ENCODE measurements at places on chromosomes 12 and 14.

GRCh38 chr12:5051913-5052312, 8.2 kb downstream of the KCNA5 start:
- no peak for DNase-seq

DNA sequence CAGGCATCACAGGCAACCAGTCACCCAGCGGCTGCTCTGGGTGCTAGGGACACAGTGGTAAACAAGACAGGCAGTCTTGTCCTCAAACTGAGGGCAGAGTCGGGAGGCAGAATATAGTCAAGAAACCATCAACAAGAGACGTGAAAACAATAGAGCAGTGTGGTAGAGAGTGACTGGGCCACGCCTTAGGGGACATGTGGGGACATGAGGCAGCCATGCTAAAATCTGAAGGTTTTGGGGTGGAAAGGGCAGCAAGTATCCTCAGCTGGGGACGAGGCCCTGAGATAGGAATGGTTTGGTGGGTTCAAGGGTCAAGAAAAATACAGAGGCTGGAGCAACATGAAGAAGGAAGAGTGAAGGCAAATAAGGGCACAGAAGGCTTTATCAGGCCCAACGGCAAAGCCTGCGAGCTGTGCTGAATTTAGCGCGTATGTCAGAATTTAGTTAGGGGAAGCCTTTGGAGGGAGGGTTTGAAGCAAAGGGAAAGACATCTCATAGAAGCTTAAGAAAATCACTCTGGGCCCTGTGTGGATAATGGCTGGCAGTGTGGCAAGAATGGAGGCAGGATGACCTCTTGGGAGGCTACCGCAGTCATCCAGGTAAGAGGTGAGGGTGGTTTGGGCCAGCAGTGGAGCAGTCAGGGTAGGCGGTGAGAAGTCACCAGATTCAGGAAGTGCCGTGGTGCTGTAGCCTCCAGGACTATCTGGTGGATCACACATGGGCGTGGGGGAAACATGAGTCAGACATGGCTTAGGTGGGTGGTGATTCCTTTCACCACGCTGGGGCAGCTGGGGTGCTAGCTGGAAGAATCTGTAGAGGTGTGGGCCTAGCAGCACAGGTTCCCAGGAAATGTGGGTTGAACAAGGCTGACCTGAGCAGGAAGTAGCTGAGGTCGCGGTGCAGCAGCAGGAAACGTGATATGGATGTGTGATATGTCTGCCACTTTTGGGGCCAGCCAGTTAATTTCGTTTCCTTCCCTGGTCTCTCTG, 3.0 kb downstream of the EVL start:
- DNase-seq, result no peak

DNA sequence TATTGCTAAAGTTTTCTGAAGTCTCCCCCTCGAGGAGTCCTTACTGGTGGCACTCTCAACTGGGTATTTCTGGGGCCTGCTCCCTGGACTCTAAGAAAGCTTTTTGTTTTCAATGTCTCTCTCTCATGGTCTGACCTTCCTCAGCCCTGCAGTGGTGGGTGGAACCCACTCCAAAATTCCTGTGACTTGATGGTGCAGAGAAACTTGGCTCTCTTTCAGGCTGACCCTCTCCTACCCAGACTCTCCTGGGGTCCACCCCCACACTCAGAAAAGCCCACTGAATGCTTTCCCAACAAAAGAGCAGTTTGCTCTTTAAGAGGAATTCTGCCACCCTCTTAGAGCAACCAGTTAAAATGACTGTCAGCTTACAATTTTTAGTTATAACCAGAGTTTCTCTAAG, 967 bp upstream of the PTCSC3 start:
- DNase-seq, result no peak

GRCh38 chr14:73289729-73290128, 52.4 kb downstream of the PAPLN start:
- no peak for DNase-seq

DNA sequence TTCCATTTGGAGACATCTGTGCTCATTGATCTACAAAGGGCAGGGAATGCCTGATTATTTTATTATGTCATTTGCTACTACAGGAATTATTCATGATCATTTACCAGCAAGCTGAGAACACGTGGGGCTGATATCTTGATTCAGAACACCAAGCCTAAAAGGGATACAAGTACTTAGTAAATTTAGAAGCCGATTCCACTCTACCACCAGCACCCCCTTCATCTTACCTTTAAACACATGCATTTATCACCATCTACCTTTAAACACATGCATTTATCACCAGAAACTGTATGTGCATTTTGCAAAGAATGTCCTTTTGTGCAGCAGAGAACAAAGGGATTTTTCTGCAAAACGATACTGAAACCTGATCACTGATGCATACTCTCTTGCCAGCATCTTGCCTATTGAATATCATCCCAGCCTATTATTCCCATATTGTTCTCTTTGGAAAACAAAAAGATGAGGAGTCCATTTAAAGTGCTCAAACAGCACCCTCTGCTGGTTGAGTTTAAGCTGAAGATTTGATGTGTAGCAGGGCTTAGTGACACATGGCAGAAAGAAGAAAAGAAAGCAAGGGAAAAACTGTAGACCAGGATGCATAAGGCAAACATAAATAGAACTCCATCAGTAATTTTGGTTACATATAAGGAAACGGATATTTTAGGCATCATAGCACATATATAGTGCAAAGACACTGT, 132.6 kb upstream of the PLEKHG7 start:
- peak; percentile 67 for DNase-seq

DNA sequence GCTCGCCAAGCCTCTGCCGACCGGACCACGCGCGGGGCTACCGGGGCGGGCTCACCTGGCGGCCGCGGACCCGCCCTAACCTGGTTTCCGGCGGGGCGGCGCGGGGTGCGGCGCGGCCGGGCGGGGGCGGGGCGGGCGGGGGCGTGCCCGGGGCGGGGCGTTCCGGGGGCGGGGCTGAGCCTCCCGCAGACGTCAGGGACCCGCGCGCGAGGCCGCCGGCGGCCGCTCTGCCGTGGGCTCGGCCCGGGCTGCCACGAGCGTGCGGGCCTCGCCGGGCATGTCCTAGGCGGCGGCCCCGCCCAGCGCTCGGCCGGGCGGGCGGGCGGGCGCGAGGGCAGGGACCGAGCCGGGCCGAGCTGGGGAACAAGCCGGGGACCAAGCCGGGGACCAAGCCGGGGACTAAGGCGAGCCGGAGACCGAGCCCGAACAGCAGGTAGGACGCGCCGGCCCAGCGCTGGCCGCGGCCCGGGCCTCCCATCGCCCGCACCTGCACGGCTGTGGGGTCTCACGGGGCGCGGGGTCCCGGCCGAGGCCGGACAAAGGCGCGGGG, at the start of gene CEP170B:
Gene CEP170B (plus strand): TSS at position 188 of the 550 bp plus-strand sequence. CDS start 3,183 bp downstream, outside the sequence.
- peak; percentile 97 for DNase-seq

- DNase-seq, result no peak
These were observed 254.3 kb downstream of the MSRB3 start for GRCh38 chr12:65532764-65533163.

DNA sequence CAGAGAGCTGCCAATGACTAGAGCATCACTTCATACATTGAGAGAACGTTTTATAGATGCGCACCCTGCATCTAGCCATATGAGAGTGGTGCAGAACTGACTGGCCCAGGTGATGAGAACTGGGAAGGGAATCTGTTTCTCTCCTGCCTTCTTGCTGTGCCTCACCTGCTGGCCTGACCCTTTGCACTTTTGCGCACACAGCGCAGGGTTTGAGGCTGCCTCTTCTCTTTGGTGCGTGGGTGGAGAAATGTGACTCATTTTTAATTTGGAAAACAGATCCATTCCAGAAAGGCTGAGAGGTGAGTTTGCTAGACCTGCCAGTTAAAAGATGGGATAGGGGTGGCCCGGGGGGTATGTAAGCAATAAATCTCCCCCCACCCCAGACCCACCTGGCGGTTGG, 453 bp upstream of the ESRRB start:
- DNase-seq, result no peak

DNA sequence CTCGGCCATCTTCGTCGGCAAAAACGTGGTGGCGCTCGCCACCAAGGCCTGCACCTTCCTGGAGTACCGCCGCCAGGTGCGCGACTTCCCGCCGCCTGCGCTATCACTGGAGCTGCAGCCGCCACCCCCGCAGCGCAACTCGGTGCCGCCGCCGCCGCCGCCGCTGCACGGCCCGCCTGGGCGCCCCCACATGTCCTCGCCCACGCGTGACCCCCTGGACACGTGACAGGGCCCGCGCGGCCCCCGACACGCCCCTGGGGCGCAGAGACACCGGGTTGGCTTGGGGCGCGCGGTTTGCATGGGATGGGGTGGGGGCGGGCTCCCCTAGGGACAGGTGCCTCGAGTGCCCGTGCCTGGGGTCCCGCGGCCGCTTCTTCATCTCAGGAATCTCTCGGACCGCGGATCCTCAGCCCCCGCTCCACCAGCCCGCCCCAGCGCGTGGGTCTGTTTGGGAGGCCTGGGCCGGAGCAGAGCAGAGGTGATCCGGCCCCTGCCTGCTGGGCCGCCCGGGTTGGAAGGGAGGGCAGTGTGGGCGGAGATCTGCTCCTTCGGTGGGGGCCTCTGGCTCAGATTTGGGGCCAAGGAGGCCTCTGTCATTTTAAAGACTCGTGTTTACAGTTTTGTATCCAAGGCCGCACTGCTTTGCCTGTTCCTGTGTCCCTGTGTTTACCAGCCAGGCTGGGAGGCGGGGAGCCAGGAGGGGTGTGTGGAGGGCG, 3.3 kb downstream of the TMEM121 start:
- DNase-seq, result no peak

- no peak for DNase-seq
These were observed 13.4 kb upstream of the DNAH10 start for GRCh38 chr12:123748661-123749060.

- DNase-seq, result peak; percentile 89
These were observed at the start of gene RNF212B for GRCh38 chr14:23237772-23238594. Gene RNF212B, plus strand, starts transcription at chr14:23237936. Its CDS starts 2,410 bp downstream, at chr14:23240346.

DNA sequence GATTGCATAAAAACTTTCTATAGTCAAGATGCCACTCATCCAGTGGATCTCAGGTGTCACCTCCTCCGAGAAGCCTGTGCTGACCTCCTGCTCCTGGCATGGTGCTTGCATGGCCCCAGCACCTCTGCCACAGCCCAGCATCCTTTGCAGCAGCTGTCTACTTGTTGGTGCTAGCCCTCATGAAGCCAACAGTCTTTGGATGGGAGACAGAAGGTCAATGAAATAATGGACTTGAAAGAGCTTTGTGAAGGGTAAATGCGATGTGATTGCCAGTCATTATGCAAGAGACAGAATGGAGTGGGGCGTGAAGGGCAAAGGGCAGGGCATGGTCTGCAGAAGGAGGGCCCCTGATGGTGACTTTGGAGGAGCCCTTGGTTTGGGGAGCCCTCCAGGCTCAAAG, 63.0 kb upstream of the CLMN start:
- DNase-seq, result no peak

DNA sequence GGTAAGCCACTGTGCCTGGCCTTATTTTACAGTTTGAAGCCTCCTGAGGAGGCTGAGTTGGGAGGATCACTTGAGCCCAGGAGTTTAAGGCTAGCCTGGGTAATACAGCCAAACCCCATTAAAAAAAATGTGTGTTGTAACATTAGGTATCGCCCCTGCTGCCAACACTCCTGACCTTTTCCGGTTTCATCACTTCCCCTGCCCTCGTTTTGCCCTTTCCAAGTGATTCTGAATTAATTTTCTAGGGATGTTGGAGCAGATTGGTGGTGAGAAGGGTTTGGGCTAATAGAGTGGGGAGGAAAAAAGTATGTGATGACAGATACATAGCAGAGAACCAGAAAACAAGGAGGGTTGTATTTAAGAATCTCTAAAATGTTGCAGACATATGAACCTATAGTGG, 25.6 kb upstream of the C12orf71 start:
- DNase-seq, result no peak

GRCh38 chr12:114935658-114936057, 251.7 kb upstream of the TBX3 start:
- no peak for DNase-seq

DNA sequence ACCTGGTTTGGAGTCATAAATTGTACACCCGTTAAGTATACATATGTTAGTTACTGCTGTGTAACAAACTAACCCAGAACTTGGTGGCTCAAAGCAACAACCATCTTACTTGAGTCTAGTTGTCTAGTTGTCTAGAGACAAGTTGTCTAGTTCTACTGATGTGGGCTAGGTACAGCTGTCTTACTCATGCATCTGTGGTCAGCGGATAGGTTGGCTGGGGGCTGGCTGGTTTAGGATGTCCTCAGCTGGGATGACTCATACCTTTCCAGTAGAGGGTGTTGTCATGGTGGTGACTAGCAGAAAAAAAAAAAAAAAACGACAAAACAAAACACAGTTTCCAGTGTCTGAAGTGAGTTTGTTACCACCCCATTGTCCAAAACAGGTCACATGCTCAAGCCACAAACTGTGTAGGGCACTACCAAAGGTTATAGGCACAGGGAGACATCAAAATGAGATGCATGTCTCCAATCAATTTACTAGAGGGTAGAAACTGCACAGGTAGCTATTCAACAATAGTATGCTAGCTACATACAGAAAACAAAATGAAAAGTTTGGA, 680.3 kb downstream of the MED13L start:
- peak; percentile 50 for DNase-seq

DNA sequence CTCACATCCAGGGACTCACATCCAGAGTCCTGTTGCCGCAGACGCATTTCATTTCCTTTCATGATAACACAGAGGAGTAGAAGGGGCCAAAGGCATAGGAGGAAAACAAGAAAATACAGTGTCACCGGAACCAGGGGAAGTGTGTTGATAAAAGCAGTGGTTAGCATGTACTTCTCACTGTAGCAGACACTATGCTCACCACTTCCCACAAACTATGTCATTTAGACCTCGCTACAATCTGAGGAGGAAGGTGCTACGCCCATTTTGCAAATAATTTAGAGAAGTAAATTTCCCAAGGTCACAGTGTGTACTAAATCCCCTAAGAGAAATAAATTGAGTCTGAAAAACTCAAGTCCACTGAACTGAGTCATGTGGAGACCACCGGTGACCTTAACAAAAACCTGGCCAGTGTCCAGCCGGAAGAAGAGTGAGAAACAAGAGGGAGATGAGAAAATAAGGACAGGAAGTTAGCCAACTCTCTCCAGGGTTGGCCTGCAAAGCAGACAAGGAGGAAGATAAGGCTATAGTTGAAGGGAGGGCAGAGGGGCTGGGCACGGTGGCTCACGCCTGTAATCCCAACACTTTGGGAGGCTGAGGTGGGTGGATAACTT, 25.8 kb upstream of the TMCC3 start:
- DNase-seq, result no peak

DNA sequence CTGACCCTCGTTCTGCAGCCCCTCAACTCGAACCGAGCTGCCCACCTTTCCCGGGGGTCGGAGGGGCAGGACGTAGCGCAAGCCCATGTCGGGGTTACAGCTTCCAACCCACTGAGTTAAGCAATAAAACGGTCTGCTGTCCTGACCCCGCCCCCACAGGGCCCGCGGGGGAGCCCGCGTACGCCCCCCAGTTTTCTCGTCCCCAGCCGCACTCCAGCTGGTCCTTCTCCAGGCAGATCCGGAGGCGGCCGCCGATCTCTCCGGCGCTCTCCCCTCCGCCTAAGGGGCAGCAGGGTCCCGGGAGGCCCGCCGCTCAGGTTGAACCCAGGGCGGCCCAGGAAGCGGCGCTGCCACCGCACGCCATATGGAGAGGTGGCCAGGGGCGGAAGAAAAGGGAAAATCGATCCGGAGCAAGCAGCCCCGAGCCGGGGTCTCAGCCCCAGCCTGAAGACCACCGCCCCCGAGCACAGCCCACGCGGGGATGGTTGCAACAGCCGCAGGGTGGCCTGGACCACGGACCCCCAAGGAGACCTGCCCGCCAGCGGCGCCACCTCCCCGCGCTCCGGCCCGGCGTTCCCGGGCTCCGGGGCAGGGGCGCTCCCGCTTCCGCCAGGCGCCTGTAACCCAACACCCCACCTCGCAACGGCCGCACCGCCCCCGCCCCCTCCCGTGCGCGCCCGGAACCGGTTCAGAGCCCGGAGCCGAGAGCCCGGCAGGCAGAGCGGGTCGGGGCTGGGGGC, 760 bp downstream of the ACTN1 start:
- peak; percentile 75 for DNase-seq

- DNase-seq, result no peak
These were observed 17.1 kb upstream of the P2RX7 start for GRCh38 chr12:121115530-121115929.

GRCh38 chr12:104668274-104668718, 211.5 kb downstream of the CHST11 start:
- DNase-seq, result no peak

Data from GM03348 (cell line).